ENCODE measurements at places on chromosomes 12 and 14.

DNA sequence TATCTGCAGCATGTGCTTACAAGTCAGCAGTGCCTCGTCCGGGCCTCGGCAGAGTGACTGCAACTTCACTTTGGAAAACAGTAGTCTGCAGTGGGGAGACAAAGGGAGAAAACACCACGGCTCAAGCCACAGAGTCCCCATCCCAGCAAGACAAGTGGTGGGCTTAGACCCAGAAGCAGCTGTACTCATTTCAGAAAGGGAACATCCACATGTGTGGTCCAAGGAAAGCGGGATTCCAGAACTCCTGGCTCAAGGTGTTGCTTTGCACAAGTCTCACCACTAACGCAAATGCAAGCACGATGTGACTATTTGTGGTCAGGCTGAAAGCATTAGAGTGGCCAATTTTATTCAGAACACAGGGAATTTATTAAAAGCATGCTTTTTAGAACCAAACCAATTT lies 198.3 kb downstream of the TTC7B start:
- DNase-seq = no peak

- DNase-seq = no peak
Measured at GRCh38 chr12:59742841-59743240, 147.0 kb downstream of the SLC16A7 start.

DNA sequence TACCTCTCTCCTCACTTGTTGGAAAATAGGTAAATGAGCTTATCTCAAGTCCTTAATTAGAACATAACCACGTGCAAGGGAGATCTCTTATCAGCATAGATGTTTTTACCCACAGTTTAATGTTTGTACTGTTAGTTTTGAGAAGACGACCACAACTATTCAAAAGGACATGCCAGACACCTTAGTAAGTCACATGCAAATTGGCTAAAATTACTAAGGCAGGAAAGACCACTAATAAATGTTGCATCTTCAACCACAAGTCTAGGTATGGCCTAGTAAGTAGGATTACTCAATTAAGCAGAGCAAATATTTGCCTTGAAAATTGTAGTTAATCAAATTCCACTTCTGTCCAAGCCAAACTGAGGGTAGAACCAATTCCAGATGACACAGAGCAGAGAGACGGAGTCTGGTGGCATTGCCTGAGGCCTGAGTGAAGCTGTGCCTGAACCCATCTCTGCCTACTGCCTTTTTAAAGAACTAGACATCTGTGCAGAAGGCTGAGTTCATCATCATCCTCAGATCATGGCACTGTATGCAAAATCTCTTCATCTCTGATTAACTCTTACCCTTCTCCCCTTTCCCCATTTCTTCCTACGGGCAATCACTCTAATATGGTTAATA lies 29.7 kb upstream of the CHST11 start:
- no peak for DNase-seq

GRCh38 chr14:22549324-22549962 lies 39.6 kb downstream of the DAD1 start:
- DNase-seq = no peak

GRCh38 chr12:114918535-114919233 lies 234.7 kb upstream of the TBX3 start:
- DNase-seq = no peak

- peak; percentile 63 for DNase-seq
Measured at GRCh38 chr14:55605793-55606192, 25.8 kb downstream of the KTN1 start.

GRCh38 chr14:81802341-81802740 lies 268.7 kb upstream of the SEL1L start:
- DNase-seq = no peak

GRCh38 chr12:6929466-6930452 lies 2.0 kb downstream of the ATN1 start:
- DNase-seq = no peak

DNA sequence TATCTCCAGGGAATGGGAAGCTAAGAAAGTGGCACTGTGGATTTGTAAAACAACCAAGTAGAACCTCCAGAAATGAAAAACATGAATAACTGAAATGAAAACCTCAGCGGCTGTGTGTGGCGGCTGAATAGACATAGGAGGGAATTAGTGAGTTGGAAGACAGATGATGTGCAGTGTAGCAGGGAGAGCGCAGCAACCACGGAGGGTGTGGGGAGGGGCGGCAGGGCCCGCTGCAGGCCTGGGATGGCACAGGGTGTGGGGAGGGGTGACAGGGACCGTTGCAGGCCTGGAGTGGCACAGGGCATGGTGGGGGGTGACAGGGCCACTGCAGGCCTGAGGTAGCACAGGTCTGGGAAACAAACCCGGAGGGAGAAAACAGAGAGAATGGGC lies 51.1 kb downstream of the BEGAIN start:
- no peak for DNase-seq

GRCh38 chr12:76874491-76875190 lies 4.2 kb downstream of the CSRP2 start:
- DNase-seq = peak; percentile 71

DNA sequence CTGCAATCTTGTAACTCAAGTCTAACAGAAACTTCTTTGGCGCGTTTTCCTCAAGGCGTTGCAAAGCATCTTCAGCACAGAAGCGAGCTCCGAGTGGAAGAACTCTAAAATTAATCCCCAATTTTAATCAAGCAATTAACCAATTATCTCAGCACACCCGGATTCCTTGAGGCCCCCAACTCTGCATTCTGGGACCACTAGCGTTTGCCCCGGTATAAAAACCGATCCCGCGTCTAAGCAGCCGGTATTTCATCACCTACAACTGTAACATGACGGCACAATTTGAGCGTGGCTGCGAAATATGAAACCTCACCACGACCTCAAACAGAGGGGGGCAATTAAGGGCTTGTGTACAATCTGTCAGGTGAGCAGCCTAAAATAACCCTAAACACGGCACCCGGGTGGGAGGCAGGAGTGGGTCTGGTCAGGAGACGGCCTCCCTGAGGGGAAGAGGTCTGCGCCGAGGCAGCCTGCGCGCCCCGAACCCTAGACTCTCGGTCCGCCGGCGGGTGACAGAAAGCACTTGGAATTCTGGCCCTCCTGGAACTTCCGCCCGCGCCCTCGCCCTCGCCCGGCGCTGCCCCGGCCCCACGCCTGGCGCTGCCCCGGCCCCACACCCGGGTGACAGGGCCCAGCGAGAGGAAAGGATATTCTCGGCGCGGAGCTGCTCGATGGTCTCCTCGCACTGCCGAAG lies 594 bp downstream of the ZCCHC8 start:
- peak; percentile 60 for DNase-seq

- DNase-seq = no peak
Measured at GRCh38 chr14:101358320-101359125, 202.8 kb upstream of the DIO3 start.

DNA sequence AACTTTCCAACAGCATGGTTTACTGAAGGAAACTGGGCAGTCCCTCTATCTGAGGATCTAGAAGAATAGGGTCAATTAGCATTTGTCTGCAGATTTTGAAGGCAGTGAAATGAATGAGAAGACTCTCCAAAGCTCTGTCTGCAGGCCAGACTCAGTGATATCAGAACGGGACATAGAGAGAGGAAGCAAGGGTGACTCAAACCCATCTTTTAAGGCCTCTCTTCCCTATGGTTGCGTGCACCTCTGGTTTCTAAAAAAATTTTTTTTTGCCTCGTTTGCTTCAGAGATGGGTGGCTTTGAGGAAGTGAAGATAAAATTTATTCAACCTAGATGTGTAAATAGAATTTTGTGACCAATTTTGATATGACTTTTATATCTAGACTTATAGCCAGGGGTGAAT lies 71.9 kb upstream of the HOXC13 start:
- DNase-seq = no peak

GRCh38 chr12:7352661-7353060 lies 48.8 kb downstream of the ACSM4 start:
- no peak for DNase-seq

DNA sequence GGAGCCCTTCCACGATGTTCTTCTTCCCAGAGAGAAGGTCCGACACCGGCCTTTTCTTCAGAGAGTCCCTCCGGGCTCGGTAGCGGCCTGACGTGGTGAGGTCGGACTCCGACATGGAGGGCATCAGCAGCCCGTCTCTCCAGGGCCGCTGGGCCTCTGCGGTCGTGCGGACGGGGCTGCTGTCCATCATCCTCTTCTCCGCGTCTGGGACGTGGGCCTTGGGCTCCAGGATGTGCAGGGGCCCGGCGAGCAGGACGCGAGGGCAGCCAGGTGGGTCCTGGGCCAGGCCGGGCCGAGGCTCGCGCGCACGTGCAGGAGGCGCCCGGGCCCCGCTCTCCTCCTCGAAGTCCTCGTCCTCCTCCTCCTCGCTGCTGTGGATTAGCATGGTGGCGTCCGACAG lies 75.9 kb downstream of the PTPN21 start:
- no peak for DNase-seq

DNA sequence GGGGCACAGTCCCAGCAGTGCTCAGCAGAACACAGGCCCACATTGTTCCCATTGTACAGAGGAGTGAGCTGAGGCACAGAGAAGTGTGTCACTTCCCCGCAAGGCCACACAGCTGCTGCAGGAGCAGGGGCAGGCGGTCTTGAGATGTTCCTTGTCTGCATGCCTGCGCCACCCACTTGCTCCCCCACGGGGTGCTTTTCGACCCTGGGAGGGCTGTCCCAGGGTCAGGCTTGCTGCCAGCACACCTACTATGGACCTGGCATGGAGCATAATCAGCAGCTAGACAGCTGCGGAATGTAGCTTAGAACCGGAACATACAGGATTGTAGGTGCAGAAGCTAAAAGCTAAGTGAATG lies 7.8 kb upstream of the EP400 start:
- no peak for DNase-seq
